ENCODE measurements at places on chromosomes 2 and 18.

- no peak for DNase-seq
Measured at GRCh38 chr2:120866483-120867140, 130.9 kb downstream of the GLI2 start.

- no peak for DNase-seq
Measured at GRCh38 chr2:104752504-104752903, 101.4 kb upstream of the POU3F3 start.

GRCh38 chr2:193428336-193428818 lies 1233.6 kb upstream of the TMEFF2 start:
- DNase-seq, result no peak

- no peak for DNase-seq
Measured at GRCh38 chr2:181189951-181190350, 209.5 kb downstream of the UBE2E3 start.

GRCh38 chr2:238742066-238742465 lies 105.8 kb upstream of the TWIST2 start:
- DNase-seq, result no peak

DNA sequence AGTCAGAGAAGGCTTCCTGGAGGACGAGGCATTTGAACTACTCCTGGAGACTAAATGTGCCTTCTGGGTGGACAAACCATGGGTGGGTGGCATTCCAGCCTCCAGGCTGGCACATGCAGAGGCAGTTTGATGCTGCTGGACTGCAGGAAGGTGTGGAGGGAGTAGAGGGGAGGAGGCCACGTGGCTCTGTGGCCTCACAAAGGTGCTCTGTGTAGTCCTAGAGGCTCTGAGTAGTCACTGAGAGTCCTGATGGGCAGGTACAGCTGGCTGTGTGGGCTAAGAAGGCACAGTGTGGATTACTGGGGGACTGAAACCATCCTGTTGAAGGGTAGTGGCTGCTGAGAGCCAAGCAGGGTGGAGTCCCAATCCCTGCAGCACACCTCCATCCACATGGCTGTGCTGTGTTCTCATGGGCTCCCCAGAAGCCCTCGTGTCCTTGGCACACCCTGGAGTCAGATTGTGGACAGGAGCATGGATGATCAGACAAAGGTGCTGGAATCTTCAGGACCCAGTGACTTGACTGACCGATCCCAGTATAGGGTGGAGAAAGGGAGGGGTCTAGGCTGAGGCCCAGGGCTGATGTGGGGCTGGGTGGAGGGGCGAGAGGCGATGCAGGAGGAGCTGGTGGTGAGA lies 87.4 kb upstream of the HS6ST1 start:
- no peak for DNase-seq

DNA sequence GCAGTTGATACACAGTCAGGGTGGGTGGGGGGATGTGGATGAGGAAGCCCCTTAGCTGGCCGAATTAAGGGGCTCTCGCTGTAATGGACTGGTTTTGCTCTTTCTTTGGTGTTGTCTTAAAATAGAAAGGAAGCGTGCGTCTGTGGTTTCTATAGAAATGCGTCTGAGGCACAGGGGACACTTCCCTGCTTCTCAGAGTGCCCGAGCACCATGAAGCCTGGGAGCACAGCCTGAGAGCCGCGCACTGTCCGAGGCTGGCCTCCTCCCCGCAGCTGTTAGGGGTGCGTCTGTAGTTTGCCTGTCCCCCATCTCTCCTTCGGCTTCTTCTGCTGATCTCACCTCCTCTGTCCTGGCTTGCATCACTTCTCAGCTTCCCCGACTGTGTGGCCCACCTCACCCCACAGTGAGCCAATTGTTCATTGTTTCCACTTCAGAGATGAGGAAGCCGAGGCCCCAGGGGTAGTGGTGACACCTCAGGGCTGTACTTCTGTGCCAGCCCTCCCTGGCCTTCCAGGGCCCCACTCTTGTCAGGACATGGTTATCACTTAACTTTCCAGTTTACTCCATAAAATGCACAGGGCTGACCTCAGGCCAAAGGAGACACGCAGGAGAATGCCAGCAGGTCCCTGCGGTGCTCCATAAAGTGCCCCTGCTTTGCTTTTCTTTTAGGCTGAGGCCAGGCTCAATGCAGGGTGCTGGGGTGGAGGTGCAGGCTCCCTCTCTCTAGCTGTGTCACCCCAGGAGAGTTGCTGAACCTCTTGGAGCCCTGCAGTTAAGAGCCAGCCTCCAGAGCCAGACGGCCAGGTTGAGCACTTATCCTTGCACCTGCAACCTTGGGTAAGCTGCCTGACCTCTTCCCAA lies 210.6 kb downstream of the SEPTIN10 start:
- no peak for DNase-seq

DNA sequence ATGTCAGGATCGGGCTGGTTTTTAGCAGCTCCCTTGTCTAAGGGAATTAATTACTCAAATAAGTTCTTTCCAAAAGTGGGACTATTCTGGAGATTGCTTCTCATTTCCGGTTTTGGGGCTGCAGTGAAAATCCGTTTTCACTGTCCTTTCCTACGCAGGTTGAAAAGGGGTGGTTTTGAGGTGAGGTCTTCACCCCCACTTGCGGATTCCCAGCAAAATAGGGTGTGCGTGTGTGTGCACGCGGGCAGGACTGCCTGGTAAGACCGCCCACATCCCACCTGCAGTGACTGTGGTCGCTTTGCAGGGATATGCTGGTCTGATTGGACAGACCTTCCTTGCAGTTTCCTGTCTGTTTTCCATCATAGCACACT lies 472 bp upstream of the PLEKHM3 start:
- no peak for DNase-seq

DNA sequence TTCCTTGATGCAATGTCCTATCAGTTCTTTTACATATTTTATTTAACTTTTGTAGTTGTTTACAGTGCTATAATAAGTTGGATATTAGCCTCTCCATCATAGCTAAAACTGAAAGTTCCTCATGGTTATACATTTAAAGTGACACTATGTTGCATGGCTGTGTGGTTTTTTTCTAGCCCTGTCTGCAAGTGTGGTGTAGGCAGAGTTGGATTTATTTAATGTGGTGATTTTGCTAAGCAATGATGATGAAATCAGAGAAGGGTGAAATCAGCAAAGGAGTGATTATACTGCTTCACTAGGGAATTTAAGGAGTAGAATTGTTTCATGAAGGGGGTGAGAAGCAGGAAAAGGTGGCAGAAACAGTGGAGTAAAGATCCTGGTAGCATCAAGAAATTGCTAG lies 18.3 kb upstream of the ENOSF1 start:
- DNase-seq, result no peak

GRCh38 chr2:11239666-11240462 lies 84.6 kb downstream of the SLC66A3 start:
- DNase-seq, result no peak

GRCh38 chr2:62745891-62746481 lies 40.5 kb downstream of the EHBP1 start:
- DNase-seq, result no peak

- DNase-seq, result no peak
Measured at GRCh38 chr2:202695166-202695565, 60.4 kb downstream of the FAM117B start.

DNA sequence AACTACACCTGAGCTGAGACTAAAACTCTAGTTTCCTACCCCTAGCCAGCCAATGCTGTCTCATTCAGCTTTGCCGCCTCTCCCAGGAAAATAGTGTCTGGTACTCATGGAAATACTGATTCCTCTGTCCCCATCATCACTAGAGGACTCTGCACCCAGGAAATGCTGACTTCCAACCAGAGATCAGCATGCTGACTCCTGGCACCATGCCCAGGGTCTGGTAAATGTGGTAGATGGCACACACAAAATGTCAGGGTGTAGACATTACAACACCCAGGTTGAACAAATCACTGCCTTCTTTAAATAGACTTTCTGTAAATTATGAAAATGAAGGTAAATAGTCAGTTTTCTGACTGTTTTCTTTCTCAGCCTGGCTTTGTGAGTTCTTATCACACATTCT lies 307.3 kb upstream of the CHAC2 start:
- peak; percentile 3 for DNase-seq

GRCh38 chr2:50878251-50878650 lies 153.7 kb downstream of the NRXN1 start:
- DNase-seq, result no peak

DNA sequence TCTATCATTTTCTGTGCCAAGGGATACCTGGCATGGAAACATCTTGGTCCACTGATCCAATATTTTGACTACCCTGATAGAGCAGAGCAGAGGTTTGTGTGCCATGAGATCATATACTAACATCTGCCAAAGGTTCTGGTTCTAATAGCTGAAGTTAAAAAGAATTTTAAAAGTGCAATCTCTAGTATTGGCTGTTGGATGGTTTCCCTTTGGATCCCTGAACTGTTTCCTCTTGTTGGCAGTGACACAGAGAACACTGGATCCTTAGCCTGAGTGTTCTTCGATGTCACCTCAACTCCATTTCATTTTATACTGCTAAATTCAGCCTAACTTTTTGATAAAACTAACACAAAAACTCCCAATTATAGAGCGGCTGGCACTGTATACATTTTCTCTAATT lies 169.3 kb upstream of the FBXO11 start:
- DNase-seq, result no peak

DNA sequence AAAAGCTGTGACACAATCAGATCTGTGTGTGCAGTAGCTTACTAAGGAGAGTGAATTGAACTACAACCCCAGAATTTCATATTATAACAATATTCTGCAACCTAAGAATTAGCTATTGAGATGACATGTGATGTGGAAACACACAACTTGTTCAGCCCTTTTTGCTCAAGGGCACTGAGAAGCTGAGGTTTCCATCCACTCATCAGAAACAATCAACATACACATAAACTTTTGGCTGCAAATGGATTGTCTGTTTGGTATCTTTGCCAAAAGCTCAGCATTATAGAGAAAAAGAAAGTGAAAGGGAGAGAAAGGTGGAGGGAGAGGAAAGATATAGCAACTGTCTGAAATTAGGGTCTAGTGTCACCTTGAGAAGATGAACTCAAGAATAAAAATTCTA lies 117.2 kb upstream of the KLF7 start:
- DNase-seq, result no peak

DNA sequence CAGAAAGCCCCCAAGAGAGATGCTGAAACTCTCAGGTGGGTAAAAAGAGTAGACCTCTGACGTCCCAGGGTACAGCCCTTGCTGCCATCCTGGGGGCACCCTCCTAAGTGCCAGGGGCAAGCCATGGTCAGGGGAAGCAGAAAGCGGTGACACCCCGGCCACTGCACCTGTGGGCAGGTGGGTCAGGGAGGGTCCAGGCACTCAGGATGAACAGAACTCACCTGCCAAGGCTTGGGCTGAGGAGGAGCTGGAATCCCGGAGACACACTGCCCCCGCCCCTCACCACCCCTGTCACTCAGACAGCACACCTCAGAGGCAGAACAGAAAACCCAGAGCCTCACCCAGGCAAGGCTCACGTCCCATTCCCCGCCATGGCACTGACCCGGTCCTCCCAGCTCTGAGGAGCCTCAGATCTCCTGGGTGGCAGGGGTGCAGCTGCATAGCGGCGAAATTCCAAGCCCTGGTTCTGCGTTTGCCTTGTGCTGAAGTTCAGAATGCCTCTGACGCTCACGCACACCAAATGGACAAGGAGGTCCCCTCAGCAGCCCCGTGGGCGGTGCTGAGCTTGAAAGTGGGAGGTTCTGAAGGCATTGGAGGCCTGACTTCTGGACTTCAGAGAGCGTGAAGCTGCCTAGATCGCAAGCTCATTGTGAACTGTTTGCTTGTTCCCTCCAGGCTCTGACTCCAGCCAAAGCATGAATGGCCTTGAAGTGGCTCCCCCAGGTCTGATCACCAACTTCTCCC lies 4.3 kb downstream of the GPR17 start:
- DNase-seq, result no peak

- peak; percentile 7 for DNase-seq
Measured at GRCh38 chr2:169877398-169877797, 50.1 kb downstream of the UBR3 start.

- DNase-seq, result no peak
Measured at GRCh38 chr2:42105330-42106256, 57.8 kb downstream of the PKDCC start.

GRCh38 chr18:49611316-49611715 lies 49.5 kb downstream of the LIPG start:
- DNase-seq, result no peak

DNA sequence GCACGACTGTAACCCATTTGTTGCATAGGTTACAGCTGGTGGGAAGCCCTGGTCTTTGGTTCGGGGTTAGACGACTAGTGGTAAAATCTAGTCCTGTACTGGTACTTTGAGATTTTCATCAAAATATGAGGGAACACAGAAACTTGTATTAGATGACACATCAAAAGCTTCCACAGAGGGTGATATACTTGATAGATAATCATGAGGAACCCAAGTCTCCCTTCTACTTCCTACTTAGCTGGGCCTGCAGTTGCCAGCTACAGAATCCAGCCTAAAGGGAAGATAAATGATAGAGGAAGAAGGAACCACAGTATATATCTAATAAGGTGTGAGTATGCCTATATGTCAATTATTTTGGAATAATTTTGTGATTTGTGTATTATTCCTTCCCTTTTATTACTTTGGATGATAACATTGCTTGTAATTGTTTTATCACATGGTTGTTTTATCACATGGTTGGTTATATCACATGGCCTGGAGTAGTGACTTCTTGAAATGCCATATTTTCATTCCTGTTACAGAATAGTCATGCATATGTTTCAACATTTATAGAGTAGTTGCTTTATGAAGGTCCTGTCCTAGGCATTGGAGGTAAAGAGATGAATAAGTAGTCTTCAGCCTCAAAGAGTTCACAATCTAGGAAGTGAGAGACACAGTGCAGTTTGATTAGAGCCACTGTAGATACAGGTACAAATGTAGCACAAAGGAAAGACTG lies 2.9 kb downstream of the AGPS start:
- no peak for DNase-seq

DNA sequence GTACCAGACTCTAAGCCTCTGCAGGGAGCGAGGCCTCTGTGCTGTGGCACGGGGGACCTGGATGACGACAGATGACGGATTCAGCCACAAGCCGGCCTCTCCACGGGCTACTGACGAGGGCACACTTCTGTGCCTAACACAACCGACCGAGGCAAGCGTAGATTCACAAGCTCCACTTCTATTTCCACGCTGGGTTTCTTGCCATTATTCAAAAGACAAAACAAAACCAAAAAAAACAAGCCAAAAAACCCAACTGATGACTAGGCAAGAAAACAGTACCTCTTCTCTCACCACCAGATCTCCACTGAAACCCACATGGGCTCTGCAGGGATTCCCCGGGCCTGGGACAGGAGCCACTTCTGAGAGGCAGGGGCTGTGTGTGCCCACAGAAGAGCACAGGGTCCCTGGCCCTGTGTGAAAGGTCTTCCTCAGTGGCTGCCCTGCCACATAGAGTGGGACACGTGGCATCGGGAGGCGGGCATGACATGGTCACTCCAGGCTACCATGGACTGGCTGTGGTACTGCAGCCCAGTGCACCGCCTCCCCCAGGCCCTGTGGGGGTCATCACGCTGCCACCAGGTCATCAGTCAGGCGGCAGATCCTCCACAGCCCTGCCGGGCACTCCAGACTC lies 254.7 kb downstream of the HDAC4 start:
- no peak for DNase-seq

DNA sequence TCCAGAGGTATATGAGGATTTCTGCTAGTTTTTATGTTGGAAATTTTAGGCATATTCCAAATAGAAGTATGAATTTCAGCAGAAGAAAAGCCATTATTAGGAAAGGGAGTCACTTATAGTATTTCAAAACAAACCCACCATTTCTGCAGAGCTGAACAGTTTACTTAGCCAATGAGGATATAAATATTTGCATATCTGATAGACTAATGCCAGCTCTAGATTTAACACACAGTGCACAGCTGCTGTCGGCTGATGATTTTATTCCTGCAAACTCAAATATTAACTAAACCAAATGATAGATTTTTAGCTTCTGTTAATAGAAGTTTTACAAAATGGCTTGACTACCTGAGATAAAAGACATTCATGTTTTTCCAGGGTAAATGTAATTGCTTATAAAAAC lies 375.8 kb upstream of the FANCL start:
- no peak for DNase-seq

- no peak for DNase-seq
Measured at GRCh38 chr2:224927646-224928173, 114.6 kb downstream of the DOCK10 start.
